Foreskin fibroblast (primary cell): ENCODE measurements at places on chromosomes 6 and 20.

DNA sequence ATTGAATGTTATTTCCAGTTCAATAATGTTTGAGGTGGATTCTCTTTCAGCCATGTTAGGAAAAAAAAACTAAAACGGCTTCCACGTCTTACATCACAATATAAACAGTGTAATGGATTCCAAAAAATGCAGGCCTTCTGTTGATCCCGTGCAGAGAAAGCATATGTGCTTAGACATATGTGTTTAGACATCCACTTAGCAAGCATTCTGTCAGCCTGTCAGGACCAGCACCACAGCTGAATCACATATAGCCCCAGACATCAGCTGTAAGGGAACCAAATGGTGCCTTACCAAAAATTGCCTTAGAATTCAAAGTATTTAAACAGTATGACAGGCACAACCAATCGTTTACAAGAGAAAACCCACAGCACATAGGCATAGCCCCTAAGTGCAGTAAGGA is 304.9 kb downstream of the EYA4 start:
- peak; percentile 79 for DNase-seq

DNA sequence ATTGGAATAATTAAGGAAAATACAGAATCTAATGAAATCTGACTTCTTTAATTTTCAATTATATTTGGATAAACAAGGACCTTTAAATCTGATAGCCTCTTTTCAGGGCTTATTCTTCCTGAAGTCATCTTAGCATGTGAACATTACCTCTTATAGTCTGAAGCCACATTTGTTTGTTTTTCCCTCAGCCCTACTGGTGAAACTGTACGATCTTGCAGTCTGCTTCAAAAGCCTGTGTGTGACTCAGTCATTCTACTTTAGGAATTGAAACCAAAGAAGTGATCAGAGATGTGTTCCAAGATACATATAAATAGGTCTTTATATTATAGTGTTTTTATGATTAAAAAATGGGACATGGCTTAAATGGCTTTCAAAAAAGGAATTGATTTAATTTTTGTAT is 67.5 kb downstream of the MACROD2 start:
- DNase-seq, result peak; percentile 63

GRCh38 chr6:149284904-149285303 is 32.6 kb upstream of the TAB2 start:
- no peak for DNase-seq

DNA sequence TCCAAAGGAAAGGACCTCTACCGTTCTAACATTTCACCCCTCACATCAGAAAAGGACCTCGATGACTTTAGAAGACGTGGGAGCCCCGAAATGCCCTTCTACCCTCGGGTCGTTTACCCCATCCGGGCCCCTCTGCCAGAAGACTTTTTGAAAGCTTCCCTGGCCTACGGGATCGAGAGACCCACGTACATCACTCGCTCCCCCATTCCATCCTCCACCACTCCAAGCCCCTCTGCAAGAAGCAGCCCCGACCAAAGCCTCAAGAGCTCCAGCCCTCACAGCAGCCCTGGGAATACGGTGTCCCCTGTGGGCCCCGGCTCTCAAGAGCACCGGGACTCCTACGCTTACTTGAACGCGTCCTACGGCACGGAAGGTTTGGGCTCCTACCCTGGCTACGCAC is 18.8 kb downstream of the PRDM1 start:
- DNase-seq, result no peak

GRCh38 chr20:910132-910869 is 5.8 kb downstream of the ANGPT4 start:
- no peak for DNase-seq

DNA sequence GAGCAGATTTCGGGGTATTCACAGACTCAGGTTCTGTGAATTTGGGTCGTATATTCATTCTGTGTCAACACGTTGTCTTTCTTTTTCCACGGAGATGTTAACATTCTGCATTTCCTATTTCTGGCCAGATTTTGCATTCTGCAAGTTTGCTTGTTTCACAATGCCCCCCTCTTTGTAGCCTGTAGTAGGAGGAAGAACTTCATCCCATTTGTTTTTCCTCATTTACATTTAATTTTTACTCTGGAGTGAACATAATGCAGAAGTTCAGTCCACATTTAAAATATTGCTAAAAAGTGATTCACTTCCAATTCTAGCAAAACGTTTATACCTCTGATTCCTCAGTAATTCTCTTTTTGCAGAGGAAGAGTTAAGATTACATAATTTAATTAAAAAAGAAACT is 12.9 kb downstream of the TAGAP start:
- DNase-seq, result no peak

- peak; percentile 95 for DNase-seq
Observed at GRCh38 chr6:13733178-13733887, 21.7 kb upstream of the RANBP9 start.

GRCh38 chr6:61538801-61539200 is 747.2 kb downstream of the KHDRBS2 start:
- no peak for DNase-seq

GRCh38 chr6:3388786-3389185 is 68.1 kb downstream of the SLC22A23 start:
- DNase-seq, result no peak

- DNase-seq, result no peak
Observed at GRCh38 chr6:34155471-34156300, 9.8 kb upstream of the GRM4 start.
